ENCODE measurements at places on chromosomes 6 and 20.

GRCh38 chr20:17233626-17234025 lies 6.8 kb downstream of the PCSK2 start:
- DNase-seq = no peak

- no peak for DNase-seq
These were observed 251.0 kb downstream of the ATXN1 start for GRCh38 chr6:16510245-16510644.

DNA sequence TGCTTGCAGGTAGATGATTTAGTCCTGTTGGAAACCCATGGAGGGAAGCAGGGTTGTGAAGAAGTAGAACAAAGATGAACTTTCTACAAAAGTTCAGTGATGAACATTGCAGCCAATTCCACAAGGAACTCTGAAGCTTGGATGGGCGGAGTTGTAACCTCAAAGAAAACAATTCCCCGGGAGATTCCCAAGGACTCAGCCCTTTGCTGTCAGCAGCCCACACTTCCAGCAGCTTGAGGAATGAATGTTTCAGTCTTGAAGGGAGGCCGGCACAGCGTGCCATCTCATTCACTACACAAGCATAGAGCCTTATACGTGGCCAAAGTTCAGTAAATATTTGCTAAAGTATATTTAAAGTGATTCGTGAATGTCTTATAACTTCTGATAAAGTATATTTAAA lies 269.4 kb downstream of the NKAIN2 start:
- DNase-seq = no peak

- no peak for DNase-seq
These were observed 11.4 kb upstream of the MOCS1 start for GRCh38 chr6:39945626-39946025.

- no peak for DNase-seq
These were observed 1.4 kb upstream of the BPIFB2 start for GRCh38 chr20:33005908-33006775.

DNA sequence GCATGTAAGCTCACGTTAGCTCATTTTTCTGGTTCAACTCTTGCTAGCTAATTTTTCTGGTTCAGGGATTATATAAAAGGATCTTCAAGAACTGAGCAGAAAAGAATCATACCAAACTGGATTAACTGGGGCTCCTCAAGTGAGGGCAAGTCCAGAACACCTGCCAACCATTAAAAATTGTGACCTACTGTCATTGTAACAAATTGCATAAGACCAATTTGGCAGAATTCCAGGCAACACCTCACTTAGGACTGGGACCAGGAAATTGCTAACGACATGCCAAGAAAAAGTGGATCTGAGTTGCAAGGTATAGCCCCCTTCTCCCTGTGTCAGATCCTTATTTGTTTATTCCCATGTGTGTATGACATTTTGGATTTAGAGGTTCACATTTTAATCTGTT lies 216.6 kb downstream of the HIVEP2 start:
- DNase-seq = peak; percentile 31

DNA sequence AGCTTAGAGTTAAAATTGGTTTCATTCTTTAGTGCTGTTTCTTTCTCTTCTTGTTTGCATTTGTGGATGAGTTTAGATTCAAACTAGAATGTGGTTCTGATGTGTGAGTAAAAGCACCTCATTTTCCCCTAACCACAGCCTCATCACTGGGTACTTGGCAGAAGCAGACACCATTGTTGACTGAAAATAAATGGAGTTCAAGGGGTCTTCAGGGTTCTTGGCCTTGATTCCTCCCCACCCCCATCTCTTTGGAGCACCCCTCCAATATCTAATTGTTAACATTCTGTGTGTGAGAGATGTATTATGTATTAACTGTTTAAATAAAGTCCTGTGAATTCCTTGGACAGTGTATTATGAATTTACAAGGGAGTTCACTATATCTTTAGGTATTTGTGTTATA lies 59.6 kb downstream of the JARID2 start:
- DNase-seq = no peak

DNA sequence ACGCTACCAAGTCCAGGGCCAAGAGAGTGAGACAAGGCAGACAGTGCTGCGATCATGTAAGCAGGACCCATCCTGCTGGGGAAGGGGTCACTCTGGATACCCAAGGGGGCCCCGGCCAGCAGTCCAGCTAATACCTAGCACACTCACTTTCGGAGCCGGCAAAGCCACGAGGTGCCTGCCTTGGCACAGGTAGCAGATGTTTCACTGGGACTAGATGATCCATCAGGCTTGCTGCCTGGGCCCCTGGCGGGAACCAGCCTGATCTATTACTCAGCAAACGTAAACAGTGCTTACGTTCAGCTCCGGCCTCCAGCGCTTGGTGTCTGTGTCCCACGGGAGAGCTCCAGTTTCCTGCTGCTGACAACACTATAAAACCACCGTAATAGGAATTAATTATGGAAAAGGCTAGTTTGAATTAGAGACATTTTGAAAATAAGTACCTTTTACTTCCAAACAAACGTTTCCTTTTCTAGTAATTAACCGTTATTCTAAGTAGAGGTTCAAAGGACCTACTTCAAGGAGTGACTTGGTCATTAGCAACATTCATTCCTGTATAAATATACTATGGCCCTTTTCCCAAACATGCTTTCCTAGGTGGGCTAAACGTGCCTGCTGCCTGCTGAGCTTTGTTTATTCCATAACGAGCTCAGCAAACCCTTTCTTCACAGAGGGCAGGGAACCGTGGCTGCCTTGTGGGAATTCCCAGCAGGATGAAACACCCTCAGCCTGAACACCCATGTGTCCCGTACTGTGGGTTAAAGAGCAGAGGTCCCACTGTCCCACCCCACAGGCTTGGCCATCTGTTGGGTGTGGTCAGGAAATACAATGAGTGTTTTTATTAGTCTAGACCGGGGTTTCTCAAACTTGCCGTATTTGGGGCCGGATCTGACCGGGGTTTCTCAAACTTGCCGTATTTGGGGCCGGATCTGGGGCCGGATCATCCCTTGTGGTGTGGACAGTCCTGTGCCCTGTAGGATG lies 18.4 kb downstream of the SLC22A23 start:
- DNase-seq = peak; percentile 77

- no peak for DNase-seq
These were observed 1.2 kb downstream of the LIME1 start for GRCh38 chr20:63737695-63737944.

GRCh38 chr6:71489736-71490135 lies 201.1 kb downstream of the OGFRL1 start:
- DNase-seq = peak; percentile 55

- DNase-seq = peak; percentile 66
These were observed 115.1 kb upstream of the ARID1B start for GRCh38 chr6:156662025-156662445.

DNA sequence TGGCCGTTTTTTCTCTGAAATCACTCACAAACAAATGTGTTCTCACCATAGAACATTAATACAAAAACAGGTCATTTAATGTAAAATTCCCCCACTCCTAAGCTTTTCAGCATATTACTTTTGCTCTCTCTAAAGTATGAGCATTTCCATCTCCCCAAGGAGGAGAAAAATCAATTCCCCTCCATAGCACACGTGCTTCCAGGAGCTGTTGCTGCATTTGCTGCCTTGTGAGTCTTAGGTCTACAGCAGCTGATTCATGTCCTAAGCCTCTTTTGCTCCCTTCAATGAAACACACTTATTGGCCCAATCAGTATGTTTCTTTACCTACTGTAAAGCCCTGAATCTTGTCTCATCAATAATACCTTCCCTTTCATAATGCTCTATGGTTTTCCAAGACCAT lies 6.4 kb upstream of the COL9A1 start:
- DNase-seq = no peak

GRCh38 chr6:166764473-166765233 lies 137.6 kb upstream of the RPS6KA2 start:
- DNase-seq = no peak

DNA sequence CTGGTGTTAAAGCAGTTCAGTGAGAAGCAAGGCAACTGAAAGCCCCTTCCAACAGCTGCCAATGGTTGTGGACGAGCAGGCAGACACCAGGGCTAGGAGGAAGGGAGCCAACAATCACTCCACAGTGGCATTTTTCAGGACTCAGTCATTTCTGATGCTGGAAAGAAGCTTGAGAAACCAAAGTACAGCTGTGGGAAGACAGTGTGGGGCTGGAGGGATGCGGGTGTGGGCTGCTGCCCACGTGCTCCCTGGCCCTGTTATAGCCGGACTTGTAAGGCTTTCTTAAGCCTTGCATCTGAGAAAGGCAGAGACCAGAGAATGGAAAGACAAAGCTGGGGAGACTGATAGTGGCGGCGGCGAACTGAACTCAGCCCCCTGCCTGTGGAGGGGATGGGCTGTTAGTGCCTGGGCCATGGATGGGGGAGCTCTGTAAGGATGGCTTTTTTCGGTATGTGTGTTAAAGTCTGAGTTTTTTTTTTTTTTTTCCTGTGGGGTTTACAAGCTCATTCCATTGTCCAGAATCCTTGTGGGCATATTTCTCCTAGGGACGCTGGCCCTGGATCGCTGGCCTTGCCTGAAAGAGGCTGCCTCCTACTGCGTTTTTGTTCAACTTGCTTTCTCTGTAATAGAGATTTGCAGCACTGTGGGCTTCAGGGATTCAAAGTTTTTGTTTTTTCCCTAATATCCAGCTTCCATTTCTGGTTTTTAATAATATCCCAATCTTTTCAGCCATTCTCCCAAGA lies 91.7 kb downstream of the GJA10 start:
- peak; percentile 21 for DNase-seq

DNA sequence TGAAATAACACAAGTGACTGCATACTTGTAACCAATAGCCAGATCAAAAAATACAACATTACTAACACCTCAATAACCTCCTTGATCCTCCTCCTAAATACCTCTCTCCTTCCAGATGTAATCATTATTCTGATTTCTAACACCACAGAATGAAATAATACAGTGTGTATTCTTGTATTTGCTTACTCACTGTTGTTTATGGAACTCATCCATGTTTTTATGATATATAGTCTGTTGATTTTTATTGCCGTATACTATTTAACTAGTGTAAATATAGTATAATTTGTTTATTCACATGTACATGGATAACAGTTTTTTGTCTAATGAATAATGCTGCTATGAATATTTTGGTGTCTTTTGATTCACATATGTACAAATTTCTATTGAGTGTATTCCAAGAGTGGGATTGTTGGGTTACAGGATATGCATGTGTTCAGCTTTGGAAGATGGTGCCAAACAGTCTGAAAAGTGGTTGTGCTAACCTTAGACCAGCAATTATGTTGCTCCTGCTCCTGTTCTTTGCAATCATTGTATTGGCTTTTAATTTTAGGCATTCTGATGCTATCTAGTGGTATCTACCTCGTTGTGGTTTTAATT lies 11.5 kb downstream of the TTK start:
- no peak for DNase-seq

- no peak for DNase-seq
These were observed 243.1 kb downstream of the ESR1 start for GRCh38 chr6:152050451-152051195.

Measured in MCF 10A (cell line).